Breast epithelium (tissue), 4 donors: ENCODE measurements at places on chromosomes 12 and 14.

GRCh38 chr12:69929125-69929524 lies 104.1 kb downstream of the MYRFL start:
- no peak for DNase-seq
- H3K36me3 ChIP-seq: no peaks in the 10 kb centered on the region
- no peak overlapping the region for H3K27ac ChIP-seq
- no peaks in the 10 kb centered on the region for H3K27me3 ChIP-seq

- H3K27ac ChIP-seq: peak overlapping the region; percentile 7
- no peaks in the 10 kb centered on the region for H3K36me3 ChIP-seq
- H3K4me3 ChIP-seq: no peak overlapping the region
- no peaks in the 10 kb centered on the region for H3K4me1 ChIP-seq
Measured at GRCh38 chr12:2344885-2345284, 292.1 kb downstream of the CACNA1C start.

DNA sequence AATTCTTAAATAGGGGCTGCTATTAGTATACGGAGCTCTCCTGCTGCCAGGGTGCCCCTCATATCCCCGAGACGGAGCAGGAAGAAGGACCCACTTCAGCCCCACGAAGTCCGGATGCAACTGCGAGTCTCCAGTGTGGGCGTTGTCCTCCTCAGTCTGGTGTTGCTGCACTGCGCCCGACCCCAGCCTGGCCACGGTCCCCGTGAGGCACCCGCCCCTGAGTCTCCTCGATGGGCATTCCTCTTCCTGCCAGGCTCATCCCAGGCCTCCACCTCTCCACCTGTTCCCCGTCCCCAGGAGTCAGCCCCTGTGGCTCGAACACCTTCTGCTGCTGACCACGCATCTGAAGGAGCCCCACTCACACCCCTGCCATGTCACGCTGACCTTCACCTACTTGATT lies 68.1 kb upstream of the SFSWAP start:
- H3K36me3 ChIP-seq: no peaks in the 10 kb centered on the region
- no peak for DNase-seq
- no peak overlapping the region for H3K27ac ChIP-seq
- H3K4me3 ChIP-seq: no peak overlapping the region
- H3K4me1 ChIP-seq: no peaks in the 10 kb centered on the region

- H3K4me1 ChIP-seq: no peaks in the 10 kb centered on the region
- peak; percentile 51 for DNase-seq
- H3K27ac ChIP-seq: peak overlapping the region; percentile 95
- no peaks in the 10 kb centered on the region for H3K36me3 ChIP-seq
Measured at GRCh38 chr12:43758247-43758727, 303 bp downstream of the PUS7L start.

DNA sequence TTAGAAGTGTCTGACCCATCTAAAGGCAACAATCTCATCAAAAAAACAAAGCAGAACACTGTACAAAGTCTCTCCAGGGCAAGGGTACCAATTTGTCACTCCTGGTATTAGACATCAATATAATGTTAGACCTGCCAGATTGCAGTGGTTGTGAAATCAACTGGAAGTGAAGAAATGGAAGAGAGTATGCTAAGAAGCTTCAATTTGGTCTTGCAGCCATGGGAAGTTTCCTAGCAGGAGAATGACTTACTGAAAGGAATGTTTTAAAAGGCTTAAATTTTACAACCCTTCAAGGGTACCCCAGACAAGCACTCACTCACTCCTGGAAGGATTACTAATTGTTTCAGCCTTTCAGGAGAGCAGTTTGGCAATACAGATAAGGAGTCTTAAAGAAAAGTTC lies 18.9 kb downstream of the LLPH start:
- no peak overlapping the region for H3K27ac ChIP-seq
- H3K36me3 ChIP-seq: no peaks in the 10 kb centered on the region
- DNase-seq: no peak
- H3K4me3 ChIP-seq: no peak overlapping the region
- H3K4me1 ChIP-seq: no peaks in the 10 kb centered on the region

- DNase-seq: no peak
- peaks cover 17% of the 10 kb centered on the region for H3K4me1 ChIP-seq
- no peak overlapping the region for H3K27ac ChIP-seq
- no peaks in the 10 kb centered on the region for H3K27me3 ChIP-seq
Measured at GRCh38 chr14:64760146-64760755, 56.0 kb downstream of the PLEKHG3 start.

DNA sequence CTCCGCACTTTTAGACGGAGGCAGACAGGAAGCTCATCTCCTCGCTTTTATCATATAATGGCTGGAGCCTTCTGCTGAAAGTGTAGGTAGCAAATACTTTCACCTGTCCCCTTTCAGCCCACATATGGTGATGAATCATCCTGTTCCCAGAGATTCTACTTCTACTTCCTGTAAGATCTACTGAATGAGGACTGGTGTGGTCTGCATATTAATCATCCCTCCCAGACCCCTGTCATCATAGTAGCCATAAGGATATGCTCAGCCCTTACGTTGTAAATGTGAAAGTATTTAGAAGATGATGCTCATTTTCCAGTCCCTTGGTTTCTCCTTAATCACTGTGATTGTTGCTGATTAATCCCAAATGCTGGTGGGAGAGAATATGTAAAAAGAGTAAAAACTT lies 268.2 kb upstream of the GRIP1 start:
- no peaks in the 10 kb centered on the region for H3K36me3 ChIP-seq
- no peak overlapping the region for H3K27ac ChIP-seq
- H3K4me3 ChIP-seq: no peak overlapping the region

DNA sequence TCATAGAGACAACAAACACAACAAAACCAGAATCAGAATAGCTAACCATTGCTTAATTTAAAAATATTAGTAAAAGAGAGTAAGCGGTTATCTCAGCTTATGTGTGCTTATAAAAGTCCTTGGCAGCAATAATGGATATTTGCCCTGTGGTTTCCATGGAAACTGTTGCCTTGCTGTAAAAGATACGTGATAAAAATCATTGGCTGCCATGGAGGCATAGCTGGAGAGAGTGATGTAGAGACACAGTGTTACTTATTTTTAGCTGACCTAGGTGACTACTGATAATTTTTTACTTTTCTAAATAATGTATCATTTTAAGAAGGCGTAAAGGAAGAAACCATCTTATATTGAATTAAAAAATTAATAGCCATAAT lies 92.9 kb downstream of the ERC1 start:
- H3K4me1 ChIP-seq: no peaks in the 10 kb centered on the region
- H3K36me3 ChIP-seq: no peaks in the 10 kb centered on the region
- no peak for DNase-seq
- H3K4me3 ChIP-seq: peak overlapping the region; percentile 18
- no peaks in the 10 kb centered on the region for H3K27me3 ChIP-seq

DNA sequence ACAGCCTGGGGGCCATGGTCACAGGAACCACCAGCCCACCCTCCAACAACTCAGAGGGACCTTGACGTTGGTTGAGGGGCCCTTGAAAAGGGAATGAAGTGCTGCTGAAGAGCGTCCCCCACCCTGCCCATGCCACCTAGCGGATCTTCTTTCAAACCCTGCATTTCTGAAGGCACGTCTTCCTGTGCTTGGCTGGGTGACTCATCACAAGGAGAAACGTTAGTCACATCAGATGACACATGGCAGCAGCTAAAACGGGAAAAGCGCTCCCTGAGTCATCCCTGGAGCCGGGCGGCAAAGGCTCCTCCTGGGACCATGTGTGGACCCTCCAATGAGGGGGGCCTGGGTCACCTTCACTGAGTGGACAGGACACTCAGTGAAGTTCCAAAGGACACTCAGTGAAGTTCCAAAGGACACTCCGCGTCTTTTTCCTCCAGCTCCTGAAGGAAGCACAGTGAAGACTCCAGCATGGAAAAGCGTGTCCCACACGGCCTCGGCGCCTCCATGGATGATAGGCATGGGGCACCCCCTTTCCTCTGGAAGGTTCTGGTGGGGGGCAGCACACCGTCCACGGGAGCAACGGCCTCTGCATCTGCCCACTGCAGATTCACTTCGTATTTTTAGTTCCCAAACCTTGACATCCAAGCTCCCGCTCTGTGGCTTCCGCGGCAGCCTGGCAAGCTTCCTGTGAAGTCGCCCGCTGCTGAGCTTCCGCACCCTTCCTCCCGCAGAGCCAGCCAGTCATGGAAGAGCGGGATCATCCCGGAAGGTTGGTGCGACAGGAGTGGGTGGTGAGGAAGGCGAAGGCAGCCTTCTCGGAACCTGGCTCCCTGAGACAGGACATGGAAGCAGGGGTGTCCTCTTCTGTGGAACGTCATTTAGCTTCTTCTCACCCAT lies 383.4 kb downstream of the VRK1 start:
- H3K4me3 ChIP-seq: no peak overlapping the region
- peaks cover 17% of the 10 kb centered on the region for H3K27me3 ChIP-seq
- no peak overlapping the region for H3K27ac ChIP-seq
- no peaks in the 10 kb centered on the region for H3K4me1 ChIP-seq

DNA sequence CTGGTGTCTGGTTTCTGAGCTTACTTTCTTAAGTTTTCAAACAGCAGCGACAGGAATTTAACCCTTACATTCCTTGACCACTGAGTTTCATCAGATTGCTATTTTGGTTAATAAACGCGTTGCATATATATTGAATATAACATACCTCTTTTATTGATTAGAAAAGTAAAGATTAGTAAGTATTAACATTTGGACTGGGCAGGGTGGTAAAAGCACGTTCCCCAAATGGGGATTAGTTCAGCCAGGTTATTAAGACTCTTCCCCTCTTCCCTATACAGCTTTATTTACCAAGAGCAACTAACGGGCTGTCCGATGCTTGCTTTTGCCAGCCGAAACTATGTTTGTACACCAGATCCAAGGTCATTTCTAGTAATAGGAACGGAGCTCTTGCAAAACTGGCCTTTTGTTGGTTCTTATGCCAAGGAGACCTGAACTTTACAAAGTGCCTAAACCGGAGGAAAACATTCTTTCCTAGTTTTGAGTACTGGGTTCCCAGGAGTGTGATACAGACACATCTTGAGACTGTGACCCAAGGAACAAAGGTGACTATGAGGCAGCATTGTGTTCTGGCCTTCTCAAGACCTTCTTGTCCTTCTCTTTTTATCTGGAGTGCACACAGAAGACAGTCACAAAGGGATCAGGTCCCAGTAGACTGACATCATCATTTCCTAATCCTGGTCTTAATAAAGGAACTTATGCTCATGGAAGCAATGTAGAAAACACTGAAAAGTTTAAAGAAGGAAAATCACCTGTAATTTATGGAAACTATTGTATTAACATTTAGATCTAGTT lies 2.6 kb downstream of the GLRX5 start:
- H3K27me3 ChIP-seq: no peaks in the 10 kb centered on the region
- peaks cover 18% of the 10 kb centered on the region for H3K4me1 ChIP-seq

DNA sequence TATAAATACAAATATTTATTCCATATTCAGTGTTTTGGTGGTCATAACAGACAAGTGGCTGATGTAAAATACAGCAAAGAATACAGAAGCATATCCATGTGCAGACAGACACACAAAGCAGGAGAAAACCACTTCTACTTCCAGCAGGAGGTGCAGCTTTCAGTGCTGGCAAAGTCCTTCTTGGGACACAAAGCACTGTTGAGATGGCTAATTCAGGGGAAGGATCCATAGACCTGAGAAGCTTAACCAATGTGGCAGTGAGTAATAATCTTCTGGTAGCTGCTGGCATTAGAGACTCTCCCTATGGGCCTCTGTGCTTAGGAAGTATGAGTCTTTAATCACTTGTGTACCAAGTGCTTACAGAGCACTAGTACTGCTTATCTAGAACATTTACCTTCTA lies 26.8 kb downstream of the AMN1 start:
- H3K4me1 ChIP-seq: no peaks in the 10 kb centered on the region
- no peaks in the 10 kb centered on the region for H3K27me3 ChIP-seq
- DNase-seq: no peak
- H3K4me3 ChIP-seq: no peak overlapping the region
- H3K27ac ChIP-seq: no peak overlapping the region

- no peaks in the 10 kb centered on the region for H3K27me3 ChIP-seq
- no peaks in the 10 kb centered on the region for H3K36me3 ChIP-seq
- no peaks in the 10 kb centered on the region for H3K4me1 ChIP-seq
- no peak for DNase-seq
- no peak overlapping the region for H3K4me3 ChIP-seq
Measured at GRCh38 chr12:114821570-114821969, 137.6 kb upstream of the TBX3 start.

DNA sequence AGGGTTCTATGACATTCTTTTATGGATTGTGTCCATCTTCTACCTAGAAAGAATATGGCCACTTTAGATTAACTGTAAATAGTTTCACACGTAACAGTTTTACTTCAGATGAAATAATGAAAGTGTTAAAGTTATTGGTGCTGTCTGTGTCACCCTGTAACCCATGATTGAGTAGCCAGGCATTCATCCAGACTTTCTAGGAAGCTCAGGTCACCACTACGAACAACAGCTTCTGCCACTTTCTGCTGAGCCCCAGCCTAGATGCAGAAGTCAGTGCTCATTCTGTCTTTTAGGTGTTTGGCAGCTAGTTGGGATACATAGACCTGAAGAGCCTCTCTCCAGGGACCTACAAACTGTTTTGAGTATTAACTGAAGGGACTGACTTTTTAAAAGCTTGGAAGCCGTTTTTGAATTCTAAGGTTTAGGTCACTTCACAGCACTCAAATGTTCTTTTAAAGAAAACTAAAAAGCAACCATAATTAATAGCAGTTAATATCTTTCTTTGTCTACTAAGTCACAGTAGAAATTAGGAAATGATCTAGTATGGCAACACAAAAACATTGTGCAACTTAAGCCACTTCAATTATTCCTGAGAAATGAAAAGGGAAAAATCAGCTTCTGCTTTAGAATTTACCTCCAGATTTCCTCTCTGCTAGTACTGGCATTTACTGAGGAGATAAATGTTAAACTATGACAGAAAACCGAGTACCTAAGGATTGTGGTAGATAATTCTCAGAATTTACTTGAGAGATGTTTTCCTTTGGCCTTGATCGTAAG lies 266.9 kb downstream of the CCDC91 start:
- no peaks in the 10 kb centered on the region for H3K36me3 ChIP-seq
- H3K4me1 ChIP-seq: no peaks in the 10 kb centered on the region
- no peak overlapping the region for H3K27ac ChIP-seq
- H3K27me3 ChIP-seq: no peaks in the 10 kb centered on the region
- no peak overlapping the region for H3K4me3 ChIP-seq
- no peak for DNase-seq

- no peaks in the 10 kb centered on the region for H3K36me3 ChIP-seq
- DNase-seq: no peak
- H3K4me3 ChIP-seq: no peak overlapping the region
Measured at GRCh38 chr12:124681779-124682391, 114.5 kb upstream of the NCOR2 start.

DNA sequence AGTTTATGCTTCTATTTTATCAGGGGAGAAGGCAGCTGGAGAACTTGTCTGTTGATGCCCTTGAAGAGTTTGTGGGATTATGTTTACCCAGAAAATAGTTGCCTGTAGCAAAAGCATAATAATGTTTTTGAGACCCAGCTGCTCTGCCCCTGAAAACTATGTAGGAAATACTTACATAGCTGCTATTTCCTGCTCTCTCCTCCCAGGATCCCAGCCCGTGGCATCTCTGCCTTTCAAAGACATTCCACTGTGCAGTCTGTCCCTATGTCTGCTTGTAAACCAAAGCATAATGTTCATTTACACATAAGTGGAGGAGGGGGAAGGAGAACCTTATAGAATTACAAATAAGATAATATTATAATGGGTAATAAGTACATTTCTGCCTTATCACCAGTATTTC lies 198.7 kb downstream of the SYT1 start:
- H3K36me3 ChIP-seq: no peaks in the 10 kb centered on the region
- H3K27ac ChIP-seq: no peak overlapping the region
- H3K27me3 ChIP-seq: no peaks in the 10 kb centered on the region
- H3K4me3 ChIP-seq: no peak overlapping the region
- no peaks in the 10 kb centered on the region for H3K4me1 ChIP-seq
